Thyroid gland (tissue), 4 donors: ENCODE measurements at places on chromosomes 5 and 9. TPM values are rescaled to one million over a fixed set of nuclear protein-coding genes. Genes with fewer than 3 reads are reported as not detected.

DNA sequence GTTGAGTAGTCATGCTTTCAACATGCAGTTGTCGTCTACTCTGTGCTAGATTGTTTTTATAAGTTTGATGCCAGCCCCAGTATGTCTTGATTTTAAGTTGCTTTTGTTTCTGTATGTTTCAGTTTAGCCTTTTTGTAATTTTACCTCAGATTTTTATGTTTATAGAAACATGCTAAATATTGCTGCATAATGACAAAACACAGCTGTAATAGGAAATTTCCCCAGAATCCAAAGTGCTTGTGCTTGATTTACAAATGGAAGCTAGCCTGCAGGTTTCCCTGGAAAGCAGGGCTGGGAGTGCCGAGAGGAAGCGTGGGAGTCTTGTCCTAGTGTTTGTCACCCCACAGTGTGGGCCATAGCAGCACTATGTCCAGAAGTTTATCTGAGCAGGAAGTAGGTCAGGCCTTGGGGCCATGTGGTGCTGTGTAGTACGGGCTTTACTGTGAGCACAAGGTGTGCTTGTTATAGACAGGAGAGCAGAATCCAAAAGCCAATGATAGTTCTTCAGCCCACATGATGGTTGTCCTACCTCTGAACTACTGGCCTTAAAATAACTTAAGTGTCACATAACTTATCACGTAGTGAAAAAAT is 100.0 kb upstream of the NREP start:
- no peak for DNase-seq

DNA sequence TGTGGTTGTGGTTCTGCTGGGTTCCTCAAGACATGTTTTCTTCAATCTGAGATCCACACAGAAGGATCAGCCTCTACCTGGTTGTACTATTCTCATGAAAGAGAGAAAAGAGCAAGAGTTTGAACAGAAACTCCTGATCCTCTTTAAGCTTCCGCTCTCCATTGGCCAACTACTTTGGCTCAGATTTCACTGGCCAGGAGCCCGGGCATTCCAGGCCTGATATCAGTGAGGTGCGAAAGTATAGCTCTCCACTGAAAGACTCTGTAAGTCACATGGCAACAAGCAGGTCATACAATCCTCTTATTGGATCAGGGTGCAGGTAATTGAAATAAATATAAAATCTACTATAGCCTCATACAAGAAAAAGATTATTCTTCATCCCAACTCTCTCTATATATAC is 920.5 kb downstream of the TLE4 start:
- peak; percentile 91 for DNase-seq

DNA sequence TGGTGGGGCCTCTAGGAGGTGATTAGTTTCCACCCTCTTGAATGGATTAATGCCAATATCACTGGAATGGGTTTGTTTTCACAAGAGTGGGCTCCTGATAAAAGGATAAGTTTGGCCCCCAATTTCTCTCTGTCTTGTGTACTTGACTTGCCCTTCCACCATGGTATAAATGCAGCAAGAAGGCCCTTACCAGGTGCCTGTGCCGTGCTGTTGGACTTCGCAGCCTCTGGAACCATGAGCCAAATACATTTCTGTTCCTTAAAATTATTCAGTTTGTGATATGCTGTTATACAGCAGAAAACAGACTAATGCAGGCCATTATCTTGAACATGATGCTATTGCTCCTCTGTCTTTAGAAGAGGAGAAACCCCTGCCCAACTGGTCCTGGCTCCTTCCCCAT is 17.8 kb upstream of the BRD3 start:
- no peak for DNase-seq

DNA sequence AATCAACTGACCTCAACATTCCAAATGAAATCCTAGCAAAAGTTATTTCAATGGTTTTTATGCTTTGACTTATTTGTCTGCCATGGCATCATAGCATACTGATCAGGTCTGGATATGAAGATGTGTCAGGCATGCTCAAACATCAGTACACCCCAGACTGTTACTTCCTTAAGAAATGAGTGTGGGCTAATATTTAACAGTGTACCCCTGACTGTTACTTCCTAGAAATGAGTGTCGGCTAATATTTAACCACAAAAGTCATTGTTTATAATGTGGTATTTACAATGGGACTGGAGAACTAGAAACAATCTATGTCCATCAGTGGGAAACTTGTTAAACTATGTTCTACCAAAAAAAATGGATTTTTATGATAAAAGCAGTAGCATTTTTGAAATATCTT is 38.1 kb upstream of the HNRNPA0 start:
- DNase-seq: no peak

DNA sequence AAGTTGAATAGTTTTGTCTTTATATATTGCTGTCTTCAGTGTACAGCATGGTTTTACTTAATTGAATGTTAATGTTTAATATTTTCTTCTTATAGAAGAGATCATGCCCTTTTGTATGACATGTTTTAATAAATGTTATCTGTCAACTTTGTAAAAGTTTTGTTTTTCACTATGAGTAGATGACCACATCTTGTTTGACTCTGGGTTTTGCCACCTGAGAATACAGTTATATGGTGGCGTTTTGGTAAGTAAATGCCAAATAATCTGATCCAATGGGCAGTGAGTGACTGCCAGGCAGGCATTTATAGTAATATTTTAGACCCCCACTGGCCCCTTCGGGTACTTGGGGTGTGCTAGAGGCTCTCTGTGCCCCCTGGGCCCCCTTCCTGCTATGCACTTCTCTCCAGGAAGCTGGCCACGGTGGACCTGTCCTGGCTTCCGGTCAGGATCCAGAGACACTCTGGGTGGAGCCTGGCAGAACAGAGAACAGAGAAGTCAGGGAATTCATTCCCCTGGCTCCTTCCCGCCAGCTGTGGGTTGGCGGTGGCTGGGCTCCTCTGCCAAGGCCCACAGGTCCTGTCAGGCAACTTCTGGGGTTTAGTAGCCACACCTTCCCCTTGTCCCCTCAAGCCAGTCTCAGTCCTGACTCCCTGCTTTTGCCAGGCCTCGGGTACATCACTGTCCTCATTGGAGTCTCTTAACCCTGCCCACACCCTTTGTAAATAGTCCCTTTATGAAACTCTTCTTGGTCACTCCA is 22.2 kb upstream of the ZBTB34 start:
- DNase-seq: peak; percentile 26

DNA sequence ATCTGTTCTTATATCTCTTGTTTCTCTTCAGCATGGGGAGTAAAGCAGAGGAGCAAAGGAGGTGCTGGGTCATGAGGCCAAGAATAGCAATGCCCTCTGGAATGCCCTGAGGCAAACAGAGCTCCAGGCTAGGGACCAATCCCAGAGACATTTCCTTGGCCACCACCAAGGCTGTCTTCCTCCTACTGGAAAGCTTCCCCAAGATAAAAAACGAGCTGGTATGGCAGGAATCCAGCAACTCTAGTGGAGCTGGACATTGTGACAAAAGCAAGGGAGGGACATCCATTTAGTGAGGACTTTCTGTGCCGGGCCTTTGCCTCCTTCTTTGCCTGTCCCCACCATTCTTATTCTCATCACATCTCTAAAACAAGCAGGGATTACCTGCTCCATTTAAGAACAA is 161.6 kb downstream of the ASTN2 start:
- DNase-seq: no peak

GRCh38 chr9:4684820-4685219 is 5.5 kb downstream of the CDC37L1 start:
- DNase-seq: no peak

DNA sequence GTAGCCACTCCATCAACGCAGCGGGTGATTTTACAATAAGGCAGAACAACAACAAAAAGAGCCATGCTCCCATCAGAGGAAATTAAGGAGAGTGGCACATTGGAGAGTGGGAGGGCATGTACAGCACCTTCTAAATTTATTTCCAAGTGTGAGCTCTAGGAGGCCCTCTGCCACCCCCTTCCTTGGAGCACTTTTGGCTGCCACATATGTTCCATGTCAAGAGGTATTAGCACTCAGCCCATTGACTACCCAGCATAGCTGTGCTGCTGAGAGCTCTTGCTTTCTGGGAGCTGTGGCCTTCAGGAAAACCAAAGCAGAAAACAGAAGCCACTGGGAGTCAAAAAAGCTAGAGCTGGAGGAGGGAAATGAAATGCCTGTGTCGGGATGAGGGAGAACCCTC is 200.2 kb upstream of the PANK3 start:
- no peak for DNase-seq

GRCh38 chr5:65172486-65173129 is 309.1 kb downstream of the ADAMTS6 start:
- no peak for DNase-seq

GRCh38 chr9:114688379-114688778 is 6.4 kb upstream of the TEX48 start:
- no peak for DNase-seq

DNA sequence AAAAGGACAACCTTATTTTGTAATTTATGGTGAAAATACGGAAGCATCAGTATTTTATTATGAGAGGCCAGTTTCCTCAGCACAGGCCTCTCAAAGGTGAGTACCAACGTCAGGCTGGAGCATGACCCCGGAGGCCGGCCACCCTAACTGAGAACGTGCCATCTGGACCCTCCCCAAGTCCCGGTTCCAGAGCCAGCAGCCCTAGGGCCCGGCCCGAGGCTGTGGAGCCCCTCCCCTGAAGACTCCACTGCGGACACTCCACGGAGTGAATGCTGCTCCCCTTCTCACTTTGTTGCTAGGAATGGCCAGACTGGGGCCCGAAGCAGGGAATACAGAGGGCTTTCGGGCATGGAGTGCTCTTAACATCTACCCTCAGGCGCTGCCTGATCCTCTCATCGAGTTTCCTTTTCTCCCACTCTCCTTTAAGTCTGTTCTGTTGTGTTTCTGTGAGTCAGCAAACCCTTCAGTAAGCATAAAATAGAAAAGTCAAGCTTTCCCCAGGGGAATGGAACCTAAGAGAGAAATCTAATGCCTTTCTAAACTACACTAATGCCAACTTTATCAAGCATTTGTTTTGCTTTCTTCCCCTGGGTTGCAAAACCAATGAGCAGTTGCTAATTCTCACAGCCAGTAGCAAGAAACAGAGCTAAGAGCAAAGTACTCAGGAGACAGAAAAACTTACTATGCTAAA is 4.5 kb downstream of the BRD9 start:
- DNase-seq: no peak

GRCh38 chr9:22813529-22813928 is 366.9 kb downstream of the DMRTA1 start:
- DNase-seq: no peak

DNA sequence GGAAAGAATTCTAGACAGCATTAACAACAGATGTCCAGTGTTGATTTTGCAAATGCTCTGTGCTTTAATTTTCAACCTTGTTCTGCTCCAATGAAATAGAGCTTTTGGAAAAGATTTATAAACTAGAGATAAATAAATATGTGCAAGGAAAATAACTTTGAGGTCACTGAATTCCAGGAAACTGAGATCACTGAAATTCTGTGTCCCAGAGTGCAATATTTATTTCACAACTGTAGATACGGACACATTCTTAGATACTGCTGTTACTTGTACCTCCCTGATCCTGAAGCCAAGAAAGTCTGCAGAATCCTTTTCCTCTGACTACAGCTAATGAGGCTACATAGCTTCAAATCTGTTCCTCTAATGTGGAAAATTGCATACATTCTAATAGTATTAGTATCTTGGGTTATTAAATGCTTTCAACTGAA is 222.9 kb downstream of the DOCK8 start:
- DNase-seq: no peak

GRCh38 chr5:88873447-88873846 is 9.5 kb downstream of the MEF2C start:
- DNase-seq: no peak

GRCh38 chr9:17752021-17752420 is 173.2 kb downstream of the SH3GL2 start:
- no peak for DNase-seq

GRCh38 chr9:80175286-80176150 is 603.8 kb downstream of the TLE4 start:
- peak; percentile 30 for DNase-seq

- DNase-seq: no peak
Observed at GRCh38 chr5:15026011-15026893, 154.7 kb upstream of the ANKH start.

DNA sequence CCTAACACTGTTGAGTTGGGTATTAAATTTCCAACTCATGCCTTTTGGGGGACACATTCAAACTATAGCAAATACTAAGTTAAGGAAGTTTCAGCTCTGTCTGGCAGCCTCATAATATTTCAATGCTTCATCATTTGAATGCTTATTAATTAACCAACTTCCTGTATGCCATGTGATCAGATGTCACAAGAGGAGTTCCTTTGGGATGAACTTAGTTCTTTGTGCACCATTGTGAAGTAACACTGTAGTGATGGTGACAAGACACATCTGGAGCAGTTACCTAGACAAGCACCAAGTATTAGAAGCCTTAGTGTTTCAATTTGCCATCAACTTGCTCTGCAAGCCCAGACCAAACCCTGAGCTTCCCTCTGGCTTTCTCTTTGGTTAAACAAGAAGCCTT is 90.7 kb upstream of the IL12B start:
- no peak for DNase-seq

GRCh38 chr5:17374973-17375742 is 122.9 kb upstream of the TAF11L2 start:
- no peak for DNase-seq

GRCh38 chr9:12698986-12699385 is 5.8 kb downstream of the TYRP1 start:
- DNase-seq: no peak

DNA sequence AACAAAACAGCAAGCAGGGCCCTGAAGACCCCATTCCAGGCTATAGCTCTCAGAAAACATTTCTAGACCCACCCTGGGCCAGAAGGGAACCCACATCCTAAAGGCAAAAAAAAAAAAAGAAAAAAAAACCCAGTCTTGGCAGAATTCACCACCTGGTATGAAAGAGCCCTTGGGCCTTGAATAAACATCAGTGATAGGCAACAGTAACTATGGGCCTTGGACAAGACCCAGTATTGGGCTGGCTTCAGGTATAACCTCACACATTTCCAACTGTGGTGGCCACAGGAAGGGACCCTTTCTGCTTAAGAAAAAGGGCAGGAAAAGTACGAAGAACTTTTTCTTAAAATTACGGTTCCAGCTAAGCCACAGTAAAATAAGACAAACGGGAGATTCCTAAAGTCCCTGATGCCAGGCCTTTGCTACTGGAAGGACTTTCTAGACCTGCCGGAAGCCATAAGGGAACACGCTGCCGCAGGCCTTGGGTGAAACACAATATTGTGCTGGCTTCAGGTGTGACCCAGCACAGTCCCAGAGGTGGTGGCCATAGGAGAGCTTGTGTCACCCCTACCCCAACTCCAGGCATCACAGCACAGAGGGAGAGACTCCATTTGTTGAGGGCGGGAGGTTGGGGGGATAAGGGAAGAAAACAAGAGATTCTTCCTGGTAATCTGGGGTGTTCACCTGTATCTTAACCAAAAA is 505.2 kb upstream of the RGMB start:
- no peak for DNase-seq

GRCh38 chr9:126109575-126109974 is 217.1 kb upstream of the MVB12B start:
- DNase-seq: no peak

- DNase-seq: no peak
Observed at GRCh38 chr5:38579105-38579504, 22.7 kb upstream of the LIFR start.

The HDHD3 gene
- total RNA-seq: 37.1 TPM

The FGF1 gene
- total RNA-seq: 0.81 TPM

The PNPLA7 gene
- 12.6 TPM for total RNA-seq

The PCDHGA12 gene
- total RNA-seq: 12.0 TPM

The RELL2 gene
- total RNA-seq: 5.7 TPM

The DOCK2 gene
- 5.0 TPM for total RNA-seq

The GPR21 gene
- 4.0 TPM for total RNA-seq

The CXCL14 gene
- total RNA-seq: 39.4 TPM

The WHRN gene
- total RNA-seq: 9.4 TPM

The NDUFB6 gene
- 78.2 TPM for total RNA-seq

The EFNA5 gene
- total RNA-seq: 5.7 TPM

The SPEF2 gene
- total RNA-seq: 39.5 TPM

The PRLR gene
- not detected for total RNA-seq

The SCGB3A2 gene
- not detected for total RNA-seq

The PCDHA13 gene
- 4.0 TPM for total RNA-seq

The PCDHGA2 gene
- 4.3 TPM for total RNA-seq
